ENCODE measurements at places on chromosomes 12 and 14.

GRCh38 chr14:100359881-100360280, 36.7 kb downstream of the SLC25A47 start:
- DNase-seq: no peak

GRCh38 chr14:56195704-56196103, 77.5 kb downstream of the PELI2 start:
- DNase-seq: peak; percentile 31

DNA sequence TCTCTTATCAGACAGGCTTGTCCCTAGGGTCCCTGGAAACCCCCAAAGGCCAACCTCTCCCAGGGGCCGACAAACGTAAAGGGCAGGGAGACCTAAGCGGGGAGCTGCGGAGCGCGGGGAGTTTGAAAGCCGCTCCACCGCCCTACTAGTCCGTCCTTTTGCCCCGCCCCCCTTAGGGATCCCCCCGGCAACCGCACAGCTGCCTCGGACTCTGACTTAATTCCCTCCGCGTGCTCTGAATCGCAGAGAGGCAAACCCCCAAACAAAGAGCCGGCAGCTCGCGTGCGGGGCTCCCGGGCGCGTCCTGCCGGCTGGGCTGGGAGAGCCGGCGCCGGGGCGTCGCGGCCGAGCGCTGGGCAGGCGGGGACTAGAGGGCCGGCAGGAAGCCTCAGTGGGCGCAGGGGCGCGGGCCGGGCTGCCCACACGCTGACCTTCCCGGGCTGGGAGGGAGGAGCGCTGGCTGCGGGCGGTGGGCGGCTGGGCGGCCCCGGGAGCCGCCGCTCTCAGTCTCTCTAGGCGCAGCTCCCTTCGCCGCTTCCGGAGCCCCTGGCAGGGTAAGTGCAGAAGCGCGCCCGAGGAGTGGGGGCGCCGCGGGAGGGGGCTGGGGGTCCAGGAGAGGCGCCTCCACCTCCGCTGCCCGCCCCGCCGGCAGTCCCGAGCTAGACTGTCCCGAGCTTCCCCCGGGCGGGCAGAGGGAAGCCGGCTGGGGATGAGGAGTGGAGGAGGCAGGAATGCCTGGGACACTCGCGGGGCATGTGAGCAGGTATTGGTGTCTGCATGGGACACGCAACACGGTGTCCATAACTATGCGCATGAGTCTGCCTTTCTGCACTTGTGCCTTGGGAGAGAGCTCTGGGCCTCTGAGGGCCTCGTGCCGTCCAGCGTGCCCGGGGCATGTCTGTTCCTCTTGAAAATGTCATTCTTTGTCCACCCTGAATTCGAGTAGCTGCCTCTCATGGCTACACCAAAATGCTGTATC, at the start of gene TSPAN11:
TSS of gene TSPAN11 (plus strand) at position 506 of the 979 bp plus-strand sequence. CDS start 27,244 bp downstream, outside the sequence.
- peak; percentile 80 for DNase-seq

DNA sequence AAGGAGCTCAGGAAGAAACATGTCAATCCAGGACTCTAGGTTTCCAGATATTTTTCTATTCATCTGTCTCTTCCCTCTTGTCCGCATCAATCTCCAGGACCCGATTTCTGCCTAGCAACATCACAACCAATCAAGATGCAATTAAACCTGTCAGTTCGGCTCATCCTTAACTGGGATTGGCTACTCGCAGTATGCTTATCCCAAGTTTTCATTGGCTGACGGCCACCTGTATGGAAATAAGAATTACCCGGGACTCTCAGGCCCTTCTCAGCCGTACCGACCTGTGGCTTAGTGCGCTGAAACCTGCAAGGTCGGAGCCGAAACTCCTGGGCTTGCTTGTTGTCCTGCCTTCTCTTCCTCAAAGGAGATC, 20.4 kb upstream of the ATP5MC2 start:
- peak; percentile 80 for DNase-seq

GRCh38 chr14:99655521-99655920, 10.6 kb downstream of the HHIPL1 start:
- DNase-seq: no peak

DNA sequence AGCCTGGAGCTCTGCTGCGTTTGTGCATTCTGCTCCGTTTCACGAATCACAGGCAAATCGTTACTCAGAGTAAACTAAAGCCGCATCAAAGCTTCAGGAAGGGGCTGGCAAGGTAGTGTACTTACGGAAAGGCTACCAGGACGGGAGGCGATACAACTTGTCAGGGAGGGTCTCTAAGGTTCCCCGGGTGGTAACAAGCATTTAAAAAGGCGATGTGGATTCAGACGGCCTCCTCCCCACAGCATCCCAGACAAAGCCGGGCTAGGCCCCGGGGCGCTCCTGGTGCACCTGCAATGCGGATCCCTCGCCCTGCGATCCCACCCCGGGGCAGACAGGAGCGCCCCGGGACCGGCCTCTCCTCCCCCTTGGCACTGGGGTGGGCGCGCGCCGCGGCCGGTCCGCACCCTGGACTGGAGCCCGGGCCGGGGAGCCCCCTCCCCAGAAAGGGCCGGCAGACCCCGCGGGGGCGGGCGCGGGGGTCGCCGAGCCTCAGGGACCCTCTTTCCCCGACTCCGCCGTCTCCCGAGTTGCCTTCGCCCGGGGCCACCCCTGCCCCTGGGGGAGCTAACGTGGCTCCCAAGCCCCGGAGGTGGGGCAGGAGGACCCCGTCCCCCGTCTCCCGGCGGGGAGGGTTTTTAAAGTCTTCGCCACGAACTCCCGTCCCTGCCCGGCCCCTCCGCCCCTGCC, 718 bp downstream of the CCDC92 start:
- no peak for DNase-seq

DNA sequence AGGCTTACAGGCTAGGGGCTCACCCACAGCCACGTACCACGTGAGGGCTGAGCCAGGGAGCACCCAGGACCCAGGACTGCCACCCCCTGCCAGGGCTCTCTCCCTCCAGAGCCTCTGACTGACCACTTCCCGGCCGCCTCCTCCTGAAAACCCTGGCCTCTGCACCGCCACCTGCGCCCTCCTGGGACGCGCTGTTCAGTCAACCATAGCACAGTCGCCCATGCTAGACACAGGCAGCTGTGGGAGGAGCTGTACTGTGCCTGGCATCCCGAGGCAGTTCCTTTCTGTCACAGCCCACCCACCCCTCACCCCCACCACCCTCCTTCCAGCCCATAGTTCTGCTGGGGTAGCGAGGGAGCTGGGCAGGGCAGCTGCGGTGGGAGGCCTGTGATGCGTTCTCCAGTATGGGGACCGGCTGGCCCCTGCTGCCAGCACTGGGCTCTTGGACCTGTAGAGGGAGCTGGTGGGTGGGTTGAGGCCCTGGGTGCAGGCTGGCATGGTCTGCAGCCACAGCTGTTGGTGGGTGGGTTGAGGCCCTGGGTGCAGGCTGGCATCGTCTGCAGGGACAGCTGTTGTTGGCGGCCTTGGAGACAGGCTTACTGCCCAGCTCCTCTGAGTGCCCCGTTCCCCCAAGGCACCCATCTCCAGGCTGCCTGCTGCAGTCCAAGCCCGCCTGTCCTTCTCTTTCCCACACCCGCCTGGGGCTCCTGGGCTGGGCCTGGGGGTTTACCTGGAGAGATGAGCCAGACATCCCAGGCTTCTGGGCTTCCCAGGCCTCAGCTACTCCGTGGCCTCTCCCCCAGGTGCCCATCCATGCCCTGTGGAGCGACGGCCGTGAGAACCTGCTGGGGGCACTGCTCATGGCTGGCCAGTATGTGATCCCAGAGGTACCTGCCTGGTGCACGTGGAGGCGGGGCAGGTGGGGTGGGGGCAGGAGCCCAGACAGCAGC, 11.5 kb downstream of the ASPG start:
- no peak for DNase-seq

DNA sequence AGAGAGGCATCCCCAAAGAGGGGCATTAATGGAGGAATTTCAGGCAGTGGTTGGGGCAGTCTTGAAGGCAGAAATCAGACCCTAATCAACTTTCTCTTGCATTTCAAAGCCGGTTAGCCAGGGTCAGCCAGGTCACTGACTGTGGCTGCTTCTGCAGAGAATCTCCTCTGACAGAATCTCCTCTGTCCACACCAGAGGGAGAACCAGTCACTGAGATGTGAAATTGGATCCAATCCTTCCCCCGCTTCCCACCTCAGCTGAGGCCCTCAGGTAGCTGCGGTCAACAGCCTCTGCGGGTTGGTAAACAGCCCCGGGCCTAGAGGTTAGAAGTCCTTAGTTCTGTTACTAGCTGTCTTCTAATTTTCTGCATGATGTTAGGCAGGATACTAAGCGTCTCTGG, 39.8 kb upstream of the NUAK1 start:
- no peak for DNase-seq

- DNase-seq: no peak
Measured at GRCh38 chr12:67761566-67761965, 113.0 kb downstream of the DYRK2 start.

Data from NCI-H1105 (cell line).